Midbrain (tissue), 1 donor: ENCODE measurements at places on chromosomes 2 and 18.

- DNase-seq, result no peak
These were observed 30.6 kb downstream of the ARMC9 start for GRCh38 chr2:231228974-231229529.

GRCh38 chr2:225010804-225011203 is 31.5 kb downstream of the DOCK10 start:
- no peak for DNase-seq

DNA sequence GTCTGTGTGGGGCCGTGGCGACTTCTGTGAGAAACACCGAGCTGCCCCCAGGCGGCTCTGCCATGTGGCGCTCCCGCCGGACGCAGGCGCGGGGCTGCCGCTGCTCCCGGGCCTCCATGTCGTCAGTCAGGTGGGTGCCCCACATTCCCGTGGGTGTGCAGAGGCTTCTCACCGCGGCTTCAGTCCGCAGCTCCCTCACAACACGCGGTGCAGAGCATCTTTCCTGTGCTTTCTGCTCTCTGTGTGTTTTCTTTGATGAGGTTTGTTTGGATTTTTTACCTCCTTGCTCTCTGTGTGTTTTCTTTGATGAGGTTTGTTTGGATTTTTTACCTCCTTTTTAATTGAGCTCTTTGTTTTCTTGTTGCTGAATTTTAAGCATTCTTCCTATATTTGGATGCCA is 13.0 kb downstream of the AQP12A start:
- DNase-seq, result no peak

DNA sequence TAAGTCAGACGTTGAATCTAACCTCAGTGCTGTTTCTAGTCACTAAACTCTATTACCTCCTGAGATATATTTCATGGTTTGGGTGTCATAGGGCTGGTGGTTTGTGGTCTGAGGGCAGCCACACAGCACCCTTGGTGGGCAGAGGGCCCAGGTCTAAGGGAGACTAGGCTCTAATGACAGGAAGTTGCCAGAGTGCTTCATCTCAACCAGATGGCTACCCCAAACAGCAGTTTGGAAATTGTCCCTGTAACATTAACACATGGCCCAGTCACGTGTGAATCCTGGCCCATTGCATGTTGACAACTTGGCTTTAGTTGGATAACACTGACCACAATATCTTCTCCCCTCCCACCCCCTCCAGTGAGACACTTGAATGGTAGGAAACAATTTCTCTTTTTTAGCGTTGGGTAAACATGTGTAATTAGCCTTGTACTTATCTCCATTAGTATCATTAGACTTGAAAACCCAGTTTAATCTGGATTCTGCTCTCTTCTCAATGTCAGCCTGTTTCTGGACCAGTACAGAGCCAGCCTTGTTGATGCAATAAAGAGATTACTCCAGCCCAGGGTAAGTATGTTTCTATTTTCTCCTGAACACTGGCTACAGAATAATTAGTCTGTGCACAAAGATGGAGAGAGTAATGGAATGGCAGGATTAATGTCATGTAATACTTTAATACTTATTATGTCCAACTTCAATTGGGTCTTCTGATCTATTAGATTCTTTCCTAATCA is 187.8 kb upstream of the SIX3 start:
- DNase-seq, result no peak

GRCh38 chr2:182666674-182667314 is 49.3 kb upstream of the DNAJC10 start:
- no peak for DNase-seq

GRCh38 chr2:129794116-129794515 is 185.3 kb upstream of the RAB6C start:
- no peak for DNase-seq

- peak; percentile 13 for DNase-seq
These were observed 81.0 kb upstream of the TMEM17 start for GRCh38 chr2:62586981-62587380.

DNA sequence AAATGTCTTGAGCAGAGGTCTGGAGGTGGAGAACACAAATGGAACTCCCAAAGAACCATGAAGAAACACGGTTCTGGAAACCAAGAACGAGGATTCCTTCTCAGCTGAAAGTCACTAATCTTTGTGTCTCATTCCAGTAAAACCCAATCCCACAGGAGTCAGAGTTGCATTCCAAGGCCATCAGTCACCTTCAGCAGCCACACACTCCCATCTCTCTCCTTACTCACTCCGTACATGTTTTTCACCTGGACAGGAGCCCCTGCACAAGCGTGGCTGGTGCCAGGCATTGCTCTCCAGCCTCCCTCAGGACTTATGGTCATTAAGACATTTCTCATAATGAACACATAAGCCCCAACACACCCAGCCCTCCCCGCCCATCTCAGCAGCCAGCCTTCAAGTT is 175.4 kb upstream of the SIX2 start:
- no peak for DNase-seq

GRCh38 chr18:10169064-10169562 is 255.3 kb downstream of the VAPA start:
- DNase-seq, result no peak
